ENCODE measurements at places on chromosomes 7 and 10.

DNA sequence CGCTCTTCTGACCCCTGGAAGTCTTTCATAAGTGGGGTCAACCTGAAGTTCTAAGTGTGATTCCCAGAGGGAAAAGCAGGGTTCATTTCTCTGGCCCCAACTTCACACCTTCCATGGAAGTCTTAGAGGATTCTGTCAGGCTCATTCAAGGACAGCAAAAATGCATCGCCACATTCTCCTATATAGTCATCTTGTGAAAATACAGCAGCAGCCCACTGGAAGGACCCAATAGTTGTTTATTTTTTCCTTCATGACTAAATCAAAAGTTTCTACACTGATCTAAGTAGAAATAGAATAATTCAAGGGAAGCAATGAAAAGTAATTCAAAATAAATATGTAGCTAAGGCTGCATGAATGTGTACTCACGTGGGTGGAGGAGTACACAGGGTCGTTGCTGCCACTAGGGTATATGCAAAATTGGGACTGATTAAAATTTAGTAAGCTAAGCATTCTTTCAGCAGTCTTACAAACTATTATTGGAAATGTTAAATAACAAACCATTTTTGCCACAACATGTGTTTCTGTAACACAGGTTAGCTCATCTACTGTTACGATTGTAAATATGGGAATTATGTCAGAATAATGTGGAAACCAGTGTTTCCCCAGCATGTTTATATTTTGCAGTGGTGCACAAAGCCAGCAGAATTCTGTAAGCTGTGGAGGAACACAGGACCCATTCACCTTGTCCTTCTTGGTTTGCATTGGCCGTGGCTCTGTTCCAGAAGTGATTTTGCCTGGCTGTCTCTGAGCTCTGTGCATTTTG is 33.5 kb downstream of the EEPD1 start:
- no peak for DNase-seq

- no peak for DNase-seq
Measured at GRCh38 chr10:43264965-43265798, 1.7 kb downstream of the RASGEF1A start.

GRCh38 chr10:118967160-118967559 is 62.4 kb upstream of the NANOS1 start:
- DNase-seq, result no peak

DNA sequence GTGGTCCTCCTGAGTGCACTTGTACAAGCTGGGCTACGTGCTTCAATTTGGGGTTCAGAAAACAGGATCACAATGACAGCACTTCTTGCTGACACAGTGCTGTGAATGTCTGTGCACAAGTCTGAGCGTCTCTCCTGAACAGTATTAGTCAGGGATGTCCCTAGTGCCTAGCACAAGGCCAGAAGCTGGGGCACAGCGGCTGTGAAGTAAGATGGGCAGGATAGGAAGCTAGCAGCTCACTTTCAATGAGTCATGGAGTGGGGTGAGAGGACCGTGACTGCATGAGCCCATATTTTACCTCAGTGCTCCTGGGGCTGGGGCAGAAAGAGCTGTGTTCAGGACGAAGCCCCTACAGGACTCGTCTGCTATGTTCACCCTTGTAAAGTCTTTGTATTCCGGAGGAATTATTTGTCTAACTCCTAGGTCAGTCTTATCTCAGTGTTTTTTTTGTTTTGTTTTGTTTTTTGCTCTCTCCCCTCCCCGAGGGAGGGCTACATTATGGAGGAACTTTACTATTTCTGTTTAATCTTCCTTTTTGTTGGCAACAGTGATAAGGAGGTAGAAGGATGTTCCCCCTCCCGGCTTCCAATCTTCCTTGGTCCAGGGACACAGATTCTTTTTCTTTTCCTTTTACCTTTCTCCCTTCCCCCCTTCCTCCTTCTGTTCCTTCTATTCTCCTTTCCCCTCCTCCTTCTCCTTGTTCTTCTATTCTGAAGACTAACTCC is 2.8 kb upstream of the LRMDA start:
- no peak for DNase-seq

DNA sequence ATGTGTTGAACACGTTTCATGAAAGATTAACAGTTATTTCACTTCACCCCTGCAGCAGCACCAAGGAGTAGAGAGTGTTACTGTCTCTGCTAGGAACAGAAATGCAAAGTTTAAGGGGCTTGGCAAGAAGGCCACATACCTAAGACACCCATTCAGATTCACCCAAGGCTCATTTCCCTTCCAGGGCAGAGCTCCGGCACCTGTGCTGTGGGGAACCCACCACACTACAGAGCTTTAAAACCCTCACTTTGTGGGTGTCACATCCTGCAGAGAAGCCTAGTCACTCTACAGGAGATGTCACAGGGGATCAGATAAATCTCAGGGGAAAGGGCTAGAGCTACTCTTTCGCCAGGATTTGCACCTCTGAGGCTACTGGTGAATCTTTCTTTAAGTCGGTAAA is 176.1 kb upstream of the KLF6 start:
- no peak for DNase-seq

GRCh38 chr7:99409192-99409572 is 413 bp downstream of the BUD31 start:
- DNase-seq, result no peak

- DNase-seq, result no peak
Measured at GRCh38 chr10:124493214-124493882, 31.7 kb downstream of the LHPP start.

- no peak for DNase-seq
Measured at GRCh38 chr10:112803961-112804401, 146.1 kb upstream of the TCF7L2 start.

GRCh38 chr7:43905956-43906330 is 453 bp downstream of the URGCP start:
- DNase-seq, result no peak

- no peak for DNase-seq
Measured at GRCh38 chr10:61021926-61022325, 77.9 kb upstream of the RHOBTB1 start.

DNA sequence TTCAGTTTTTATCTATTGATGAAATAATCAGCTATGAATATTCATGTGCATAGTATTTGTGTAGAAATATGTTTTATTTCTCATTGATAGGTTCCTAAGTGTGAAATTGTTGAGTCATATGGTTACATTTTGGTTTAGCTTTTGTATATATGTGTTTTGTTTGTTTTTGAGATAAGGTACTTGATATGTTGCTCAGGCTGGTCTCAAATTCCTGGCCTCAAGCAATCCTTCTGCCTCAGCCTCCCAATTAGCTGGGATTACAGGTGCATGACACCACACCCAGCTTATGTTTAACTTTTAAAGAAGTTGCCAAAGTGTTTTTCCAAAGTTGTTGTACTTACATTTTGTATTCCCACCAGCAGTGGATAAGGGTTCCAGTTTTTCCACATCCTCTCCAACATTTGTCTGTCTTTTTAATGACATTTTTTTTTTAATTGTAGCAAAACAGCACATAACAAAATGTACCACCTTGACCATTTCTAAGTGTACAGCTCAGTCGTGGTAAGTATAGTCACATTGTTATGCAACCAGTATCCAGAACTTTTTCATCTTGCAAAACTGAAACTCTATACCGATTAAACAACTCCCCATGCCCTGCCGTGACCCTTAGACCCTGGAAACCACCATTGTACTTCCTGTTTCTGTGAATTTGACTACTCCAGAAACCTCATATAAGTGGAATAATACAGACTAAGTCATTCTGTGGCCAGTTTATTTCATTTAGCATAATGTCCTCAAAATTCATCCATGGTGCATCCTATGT is 12.6 kb upstream of the UBE2D1 start:
- no peak for DNase-seq

- no peak for DNase-seq
Measured at GRCh38 chr7:14228341-14228740, 238.9 kb upstream of the ETV1 start.
